T-helper 2 cell (primary cell): ENCODE measurements at places on chromosomes 3 and 15.

DNA sequence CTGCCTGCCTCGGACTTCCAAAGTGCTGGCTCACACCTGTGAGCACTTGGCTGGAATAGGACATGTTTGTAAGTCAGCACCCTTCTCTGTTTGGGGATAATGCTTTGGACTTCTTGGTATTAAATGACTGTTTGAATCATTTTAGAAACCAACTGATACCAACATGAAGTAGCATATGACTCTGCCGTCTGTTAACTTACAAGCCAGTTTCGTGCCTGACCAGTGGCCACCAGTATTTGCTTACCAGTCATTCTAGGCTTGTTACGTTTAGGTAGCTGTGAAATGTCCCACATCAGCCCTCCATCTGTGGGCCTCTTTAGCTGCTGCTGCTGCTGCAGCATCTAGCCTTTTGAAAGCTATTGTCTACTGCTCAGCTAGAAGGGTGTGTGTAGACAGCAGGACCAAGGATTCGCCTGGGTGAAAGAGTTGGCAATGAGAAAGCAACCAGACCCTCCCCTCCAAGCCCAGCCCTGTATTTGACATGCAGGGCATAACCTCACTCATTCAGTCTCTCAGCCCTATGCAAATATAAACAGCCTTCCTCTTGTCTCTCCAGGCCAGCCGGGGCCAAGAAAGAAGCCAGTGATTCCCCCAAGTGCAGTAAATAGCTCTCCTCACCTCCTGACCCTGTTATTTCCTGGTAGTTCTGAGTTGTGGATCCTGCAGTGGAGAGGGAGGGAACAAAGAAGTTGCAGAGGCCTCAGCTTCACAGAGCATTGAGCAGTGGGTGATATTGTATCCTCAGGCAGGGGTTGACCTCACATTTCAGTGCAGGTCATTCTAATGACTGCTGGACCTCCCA is 51.0 kb downstream of the NKIRAS1 start:
- no peak for DNase-seq

DNA sequence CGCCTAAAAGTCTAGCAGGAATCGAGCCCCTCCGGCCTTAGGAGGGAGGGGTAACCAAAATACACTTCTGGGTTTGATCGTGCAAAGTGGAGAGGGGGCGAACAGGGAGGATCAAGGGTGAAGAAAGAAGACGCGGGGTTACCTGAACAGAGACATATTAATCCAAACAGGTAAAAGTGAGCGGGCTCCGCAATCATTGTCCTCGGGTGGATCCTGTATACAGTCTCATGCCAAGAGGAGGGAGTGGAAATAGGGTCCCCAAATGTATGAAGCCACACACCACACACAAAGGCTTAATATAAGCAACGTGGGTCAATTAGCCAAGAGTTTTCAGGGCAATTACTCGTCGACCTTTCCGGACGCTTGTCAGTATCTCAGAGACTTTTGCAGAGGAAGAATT is 749.5 kb downstream of the ROBO1 start:
- no peak for DNase-seq

DNA sequence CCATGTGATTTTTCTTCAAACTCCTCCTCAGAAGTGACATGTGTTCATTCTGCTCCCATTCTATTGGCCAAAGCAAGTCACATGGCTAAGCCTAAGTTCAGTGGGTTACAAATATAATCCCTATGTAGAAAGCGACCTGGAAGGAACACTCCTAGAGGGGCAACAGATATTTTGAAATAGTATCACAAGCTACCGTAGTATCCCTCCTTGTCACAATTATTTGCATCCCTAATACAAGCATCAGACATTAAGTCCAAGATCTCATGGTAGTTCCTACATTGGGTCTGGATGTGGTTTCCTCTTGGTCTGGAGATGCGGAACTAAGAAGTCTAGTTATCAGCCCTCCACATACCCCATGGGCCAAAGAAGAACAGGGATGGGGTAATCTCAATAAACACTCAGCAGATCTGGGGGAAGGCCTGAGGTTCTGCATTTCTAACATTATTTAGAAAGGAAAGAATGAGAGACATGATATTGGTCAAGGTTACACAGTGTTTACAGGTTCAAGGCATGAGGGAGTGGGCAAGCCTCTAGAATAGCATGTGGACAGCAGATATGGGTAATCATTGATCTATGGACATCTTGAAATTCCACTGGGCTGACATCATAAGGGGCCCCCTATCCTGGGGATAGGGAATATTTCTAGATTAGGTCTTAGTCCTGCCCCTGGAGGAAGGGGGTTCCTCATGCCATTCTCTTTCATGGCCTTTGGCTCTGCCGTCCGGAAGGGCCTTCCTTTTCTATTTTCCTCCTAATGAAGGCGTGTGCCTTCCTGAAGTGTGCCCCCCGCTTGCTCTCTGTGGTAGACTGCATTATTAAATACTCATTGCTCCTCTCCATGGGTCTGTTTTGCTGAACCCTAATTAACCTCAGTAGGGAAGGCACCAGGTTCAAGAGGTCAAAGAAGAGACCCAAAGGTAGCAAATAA is 17.8 kb upstream of the ABHD2 start:
- no peak for DNase-seq

- no peak for DNase-seq
Observed at GRCh38 chr3:48558493-48559134, 2.0 kb upstream of the PFKFB4 start.

- DNase-seq: no peak
Observed at GRCh38 chr15:34436126-34436955, 1.3 kb downstream of the GOLGA8A start.

DNA sequence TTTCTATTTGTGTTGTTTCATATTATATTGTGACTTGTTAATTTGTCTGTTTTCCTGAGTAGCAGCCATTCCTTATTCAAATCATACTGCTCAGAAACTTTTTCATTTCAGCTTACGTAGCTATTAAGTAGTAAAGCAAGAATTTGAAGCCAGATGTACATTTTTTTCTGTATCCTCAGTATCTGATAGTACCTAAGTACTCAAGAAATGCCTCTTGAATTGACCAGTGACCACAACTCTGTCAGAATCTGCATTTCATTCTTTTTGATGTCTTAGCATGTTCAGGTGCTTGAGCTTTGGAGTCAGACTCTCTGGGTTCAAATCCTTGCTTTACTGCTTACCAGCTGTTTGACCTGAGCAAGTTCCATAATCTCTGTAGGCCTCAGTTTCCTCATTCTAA is 30.6 kb downstream of the ZFAND6 start:
- no peak for DNase-seq

- DNase-seq: no peak
Observed at GRCh38 chr15:27486051-27486450, 515.1 kb downstream of the GABRG3 start.

DNA sequence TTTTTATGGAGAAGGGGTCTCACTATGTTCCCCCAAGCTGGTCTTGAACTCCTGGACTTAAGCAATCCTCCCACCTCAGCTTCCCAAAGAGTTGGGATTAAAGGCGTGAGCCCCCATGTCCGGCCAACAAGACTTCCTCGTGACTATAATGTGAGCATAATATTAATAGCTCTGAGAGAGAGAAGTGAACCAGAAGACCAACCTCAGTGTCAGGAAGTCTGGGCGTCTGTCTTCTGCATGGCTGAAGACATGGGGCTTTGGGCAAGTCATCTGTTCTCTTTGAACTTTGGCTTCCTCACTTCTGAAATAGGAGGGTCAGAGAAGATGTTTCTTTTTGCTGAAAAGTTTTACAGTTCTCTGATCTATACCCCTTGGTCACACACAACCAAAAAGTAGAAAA is 92.1 kb downstream of the SLC49A4 start:
- no peak for DNase-seq
